ENCODE measurements at places on chromosomes 11 and 22. TPM values are rescaled to one million over a fixed set of nuclear protein-coding genes. Genes with fewer than 3 reads are reported as not detected.
A peak's percentile ranks its signal among the peaks of the same experiment; 100 is the strongest.

- DNase-seq: no peak
These were observed 908.5 kb upstream of the RAG2 start for GRCh38 chr11:37506531-37506930.

DNA sequence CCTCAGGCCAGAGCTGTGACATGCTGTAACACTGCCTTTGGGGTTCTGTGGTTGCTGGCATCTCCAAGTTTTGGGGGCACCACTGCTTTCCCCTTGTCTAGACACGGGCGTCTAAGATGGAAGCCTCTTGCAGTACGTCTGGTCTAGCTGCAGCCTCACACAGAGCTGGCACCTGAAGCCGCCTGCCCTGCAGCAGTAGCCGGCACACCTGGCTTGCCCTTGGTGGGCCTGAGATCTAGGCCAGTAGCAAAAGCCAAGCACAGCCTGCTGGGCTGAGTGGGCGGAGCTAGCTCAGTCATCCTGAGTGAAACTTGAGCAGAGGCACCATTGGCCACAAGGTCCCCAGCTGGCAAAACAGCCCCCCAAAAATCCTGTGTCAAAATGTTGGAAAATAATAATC lies 154.2 kb downstream of the DLG2 start:
- no peak for DNase-seq

DNA sequence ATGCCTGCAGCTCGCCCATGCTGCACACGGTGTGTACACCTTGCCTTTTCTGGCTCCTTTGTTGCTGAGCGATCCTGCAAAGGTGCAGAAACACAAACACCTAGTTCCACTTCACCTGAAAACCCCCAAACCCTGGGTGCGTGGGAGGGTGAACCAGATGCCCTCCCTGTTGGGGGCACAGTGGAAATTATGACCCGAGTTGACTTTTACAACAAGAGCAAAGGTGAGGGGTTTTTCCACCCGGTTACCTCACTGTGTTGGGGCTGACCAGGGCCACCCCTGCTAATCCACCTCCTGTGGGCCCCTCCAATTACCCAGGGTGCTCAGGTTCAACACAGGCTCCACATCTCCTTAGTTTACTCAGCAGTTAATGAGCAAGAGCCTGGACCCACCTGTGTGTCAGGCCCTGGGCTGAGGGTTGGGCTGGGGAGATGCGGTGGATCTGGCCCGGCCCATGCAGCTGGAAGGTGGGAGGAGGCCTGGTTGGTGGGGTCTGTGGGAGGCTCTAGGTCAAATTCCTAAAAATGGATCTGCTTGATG lies 42.1 kb downstream of the LRRC32 start:
- DNase-seq: peak; percentile 63

- DNase-seq: no peak
These were observed 9.0 kb downstream of the PAMR1 start for GRCh38 chr11:35516403-35516802.

GRCh38 chr11:58923300-58923788 lies 15.9 kb upstream of the GLYATL1 start:
- DNase-seq: peak; percentile 31

DNA sequence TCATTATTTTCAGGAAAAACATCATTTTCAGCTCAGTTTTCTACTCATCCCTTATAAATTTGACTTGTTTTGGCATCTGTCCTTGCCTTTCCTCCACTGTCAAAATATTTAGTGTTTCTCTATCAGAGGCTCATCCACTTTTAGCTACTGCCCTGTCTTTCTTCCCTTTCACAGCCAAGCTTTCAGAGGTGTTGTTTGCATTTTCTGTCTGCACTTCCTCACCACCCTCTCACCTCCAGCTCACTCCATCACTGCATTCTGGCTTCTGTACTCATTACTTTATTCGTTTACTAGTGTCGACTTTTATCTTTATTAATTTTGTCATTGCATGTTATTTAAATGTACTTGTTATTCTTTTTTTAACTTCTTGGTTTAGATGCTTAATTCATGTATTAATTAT lies 26.7 kb upstream of the NNMT start:
- DNase-seq: no peak

GRCh38 chr11:84763931-84764330 lies 863.2 kb downstream of the DLG2 start:
- DNase-seq: no peak

Gene GAL
- 0.53 TPM for total RNA-seq

DNA sequence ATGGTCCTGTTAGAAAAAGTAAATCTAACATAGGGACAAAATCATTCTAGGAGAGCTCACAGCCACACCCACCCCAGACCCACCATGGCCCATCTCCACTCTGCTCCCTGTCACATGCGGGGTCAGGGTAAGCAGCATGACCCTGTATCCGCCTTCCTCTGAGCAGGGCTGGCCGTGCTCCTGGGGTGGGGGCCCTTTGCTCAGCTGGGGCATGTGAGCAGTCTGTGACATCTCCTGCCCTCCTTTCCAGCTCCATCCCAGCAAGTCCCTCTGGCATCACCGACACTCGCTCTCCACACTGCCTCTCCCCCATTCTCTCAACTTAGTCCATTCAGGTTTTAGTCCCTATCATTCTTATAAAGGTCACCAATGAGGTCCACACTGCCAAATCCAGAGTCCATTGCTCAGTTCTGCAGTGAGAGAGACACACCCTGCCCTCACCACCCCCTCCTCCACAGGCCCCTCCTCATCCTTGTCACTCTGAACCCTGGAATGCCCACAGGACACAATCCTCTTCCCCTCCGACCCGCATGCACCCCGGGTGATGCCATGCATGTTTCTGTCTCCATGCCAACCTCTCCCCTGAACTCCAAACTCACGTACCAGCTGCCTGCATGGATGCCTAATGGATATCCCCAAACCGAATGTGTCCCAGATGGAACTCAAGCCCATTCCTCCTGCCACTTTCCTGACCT lies 65.1 kb upstream of the PITPNB start:
- DNase-seq: no peak

DNA sequence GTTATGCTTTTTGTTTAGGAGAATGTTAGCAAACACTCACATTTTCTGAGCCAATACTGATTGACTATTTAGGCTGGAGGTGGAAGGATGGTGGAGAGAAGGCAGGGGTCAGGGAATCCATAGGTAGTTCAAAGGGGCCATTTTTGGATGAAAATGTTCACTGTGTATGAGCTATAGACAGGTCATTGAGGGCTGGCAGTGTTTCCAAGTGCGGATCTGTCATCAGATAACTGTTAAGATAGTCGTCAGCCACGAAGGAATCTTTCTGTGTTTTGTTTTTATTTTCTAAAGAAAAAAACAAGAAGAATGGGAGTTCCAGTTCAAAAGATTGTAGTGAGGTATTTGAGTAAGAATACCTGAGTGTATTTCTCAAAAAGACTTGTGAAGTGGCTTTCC lies 3.1 kb downstream of the KCNJ5 start:
- no peak for DNase-seq

- DNase-seq: no peak
These were observed 746.1 kb downstream of the CNTN5 start for GRCh38 chr11:99766811-99767210.

DNA sequence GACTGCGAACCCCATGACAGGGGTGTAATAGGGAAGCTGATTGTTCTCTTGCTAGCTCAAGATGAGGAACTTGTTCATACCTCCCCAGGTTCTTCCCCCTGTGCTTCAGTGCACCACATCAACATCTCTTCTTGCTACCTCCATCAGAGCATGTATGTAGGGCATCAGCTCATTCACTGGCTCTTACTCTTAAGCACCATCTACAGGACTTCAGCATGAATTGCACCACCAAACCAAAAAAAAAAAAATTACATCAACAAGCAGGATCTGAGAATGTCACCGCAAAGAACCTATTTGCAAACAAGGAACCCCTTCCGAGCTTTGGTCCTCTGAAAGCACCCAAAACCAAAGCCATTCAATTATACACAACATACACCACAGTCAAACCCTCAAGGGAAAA lies 2226.5 kb upstream of the RAG2 start:
- no peak for DNase-seq

DNA sequence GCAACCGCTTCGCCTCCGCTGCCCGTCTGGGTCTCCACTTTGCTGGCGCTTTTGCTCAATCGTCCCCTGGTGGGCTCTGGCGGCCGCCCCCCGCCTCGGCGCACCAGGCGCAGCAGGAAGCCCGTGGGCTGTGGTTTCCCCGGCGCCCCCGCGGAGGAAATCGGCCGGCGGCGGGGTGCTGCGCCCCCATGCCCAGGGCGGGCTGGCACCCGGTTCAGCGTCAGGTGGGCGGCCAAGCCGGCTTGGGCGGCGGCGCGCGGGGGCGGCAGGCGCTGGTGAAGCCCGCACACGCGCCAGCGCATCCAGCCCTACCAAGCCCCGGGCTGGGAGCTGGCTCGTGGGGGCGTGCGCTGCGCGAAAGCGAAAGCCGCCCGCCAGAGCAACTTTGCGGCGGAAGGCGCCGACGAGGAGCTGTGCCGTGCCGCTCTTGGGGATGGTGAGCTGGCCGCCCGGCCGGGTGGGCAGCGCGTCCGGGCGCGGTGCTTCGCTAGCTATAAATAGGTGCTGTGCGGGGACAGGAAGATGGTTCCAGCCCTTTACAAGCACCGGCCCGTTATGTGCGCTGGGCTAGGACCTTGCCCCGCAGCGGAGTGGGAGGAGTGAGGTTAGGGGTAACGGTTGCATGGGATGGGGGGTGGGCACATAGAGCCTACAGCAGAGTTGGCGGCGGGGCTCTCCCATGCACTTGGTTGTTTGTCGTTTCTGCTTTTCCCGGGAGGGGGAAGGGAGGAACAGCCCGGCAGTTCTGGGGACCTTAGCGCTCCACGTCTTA lies 25.0 kb upstream of the SUSD2 start:
- DNase-seq: peak; percentile 74

DNA sequence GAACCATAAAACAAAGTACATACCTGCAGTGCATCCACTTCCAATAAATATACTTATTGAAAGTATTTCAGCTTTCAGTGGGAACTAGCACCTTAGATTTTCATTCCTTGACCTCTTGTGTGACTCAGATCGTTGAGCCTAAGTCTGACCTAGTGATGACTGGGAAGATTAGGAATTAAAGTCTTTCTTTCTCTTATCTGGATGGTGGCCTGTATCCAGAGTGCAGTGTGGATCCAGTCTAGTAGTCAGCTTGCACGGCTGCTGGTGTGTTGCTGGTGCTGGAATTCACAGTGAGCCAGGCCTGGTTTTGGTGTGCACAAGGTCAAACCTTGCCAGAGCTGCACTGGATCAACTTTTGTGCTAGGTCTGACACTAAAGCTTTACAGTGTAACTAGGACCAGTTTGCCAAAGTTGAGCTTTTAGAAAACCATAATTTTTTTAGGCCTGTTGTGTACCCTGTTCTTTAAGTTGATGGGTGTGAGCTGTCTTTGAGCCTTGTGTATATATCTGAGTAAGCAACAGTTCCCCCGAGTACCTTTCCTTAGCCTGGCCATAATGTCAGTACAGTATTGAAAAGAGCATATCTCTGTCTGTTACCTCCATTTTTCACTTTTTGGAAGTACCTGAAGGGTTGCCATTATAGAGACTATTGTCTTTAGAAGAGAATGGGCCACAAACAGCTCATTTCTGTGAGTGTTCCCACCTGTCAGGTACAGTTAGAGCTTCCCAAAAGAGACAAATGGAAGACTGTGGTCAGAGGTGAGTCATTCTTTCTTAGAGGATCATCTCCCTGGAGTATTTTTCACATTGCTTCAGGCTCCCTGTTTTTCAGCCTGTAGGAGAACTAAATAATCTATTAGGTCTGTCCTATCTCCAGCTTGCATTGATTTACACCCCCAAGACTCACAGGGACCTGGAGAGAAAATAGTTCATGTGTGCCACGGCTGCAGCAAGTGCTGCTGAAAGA lies 89.8 kb downstream of the ALX4 start:
- DNase-seq: no peak

GRCh38 chr22:46390652-46391301 lies 55.3 kb downstream of the TRMU start:
- no peak for DNase-seq

DNA sequence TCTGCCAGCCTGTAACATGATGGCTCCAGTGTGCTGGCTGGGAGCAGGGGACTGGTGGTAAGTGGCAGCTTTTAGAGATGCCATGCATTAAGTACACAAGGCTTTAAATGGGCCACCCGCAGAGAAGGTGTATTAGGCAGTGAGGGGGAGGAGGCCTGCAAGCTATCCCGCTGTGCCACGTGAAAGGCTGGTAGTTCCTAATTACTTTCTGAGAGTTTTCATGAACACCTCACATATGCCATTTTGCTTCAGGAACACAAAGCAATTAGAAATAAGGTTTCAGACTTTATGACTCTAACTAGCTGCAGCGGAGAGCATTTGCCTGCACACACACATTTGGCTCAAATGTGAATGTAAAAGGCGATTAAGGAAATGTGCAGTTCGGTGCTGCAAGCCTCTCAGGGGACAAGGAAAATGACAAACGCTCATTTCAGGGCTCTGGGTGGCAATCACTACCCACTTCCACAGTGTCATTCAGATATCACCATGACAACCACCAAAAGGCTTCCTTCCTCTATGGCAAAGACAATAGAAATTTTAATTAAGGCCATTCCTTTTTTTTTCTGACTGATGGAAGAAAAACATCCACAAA lies 116.6 kb downstream of the PLEKHA7 start:
- DNase-seq: no peak

Gene LAYN
- 15.6 TPM for total RNA-seq

GRCh38 chr11:17015627-17016126 lies 1.5 kb upstream of the PLEKHA7 start:
- DNase-seq: no peak

Gene SLC22A25
- not detected for total RNA-seq

DNA sequence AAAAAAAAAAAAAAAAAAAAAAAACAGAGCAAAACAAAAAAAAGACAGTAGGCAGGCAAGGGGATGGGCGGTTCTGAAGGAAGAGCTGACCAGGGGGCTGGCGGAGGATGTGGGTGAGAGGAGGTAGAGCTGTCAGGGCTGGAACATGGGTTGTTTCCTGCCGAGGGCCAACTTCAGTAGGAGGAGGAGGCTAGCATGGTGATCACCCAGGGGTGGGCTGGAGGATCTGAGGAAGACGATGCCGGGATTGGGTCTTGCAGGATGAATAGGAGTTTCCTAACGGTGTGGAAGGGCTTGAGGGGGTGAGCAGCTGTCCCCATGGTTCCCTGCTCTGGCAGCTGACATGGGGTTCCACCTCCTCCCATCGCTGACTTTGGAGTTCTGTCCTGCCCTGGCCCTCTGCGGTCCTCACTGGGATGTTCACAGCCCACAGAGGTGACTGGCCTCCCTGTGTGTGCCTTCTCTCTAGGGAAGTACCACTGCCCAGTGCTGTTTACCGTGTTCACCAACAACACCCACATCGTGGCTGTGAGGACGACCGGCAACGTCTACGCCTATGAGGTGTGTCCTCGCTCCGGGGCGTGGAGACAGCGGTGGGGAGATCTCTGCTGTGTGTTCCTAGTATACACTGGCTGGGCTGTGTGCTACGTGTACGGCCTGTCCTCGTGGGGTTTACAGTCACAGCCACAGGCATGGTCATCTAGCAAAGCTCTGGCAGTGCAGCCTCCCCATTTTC lies 15.2 kb downstream of the PPIL2 start:
- no peak for DNase-seq
